CD4-positive, alpha-beta T cell treated with Interleukin-6 at 100 ng/mL for 8 hours (primary cell): ENCODE measurements at places on chromosomes 6 and 20.

DNA sequence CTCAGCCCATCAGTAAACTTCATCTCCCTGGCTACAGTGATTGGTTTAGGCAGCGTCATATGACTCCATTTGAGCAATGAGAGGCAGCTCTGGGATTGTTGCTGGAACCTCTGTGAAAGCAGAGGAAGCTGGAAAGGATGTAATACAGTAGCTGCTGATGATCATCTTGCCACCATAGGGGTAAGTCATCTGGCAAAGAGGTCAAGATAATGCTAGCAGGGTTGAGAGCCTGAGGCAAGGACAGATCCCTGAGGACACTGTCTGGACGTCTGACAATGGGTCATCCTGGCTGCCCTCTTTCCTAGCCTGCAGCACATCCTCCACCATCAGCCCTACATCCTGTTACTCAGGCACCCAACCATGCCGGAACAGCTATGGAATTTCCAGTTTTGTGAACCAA lies 25.5 kb upstream of the FKBP1A start:
- no peak for DNase-seq

- no peak for DNase-seq
Observed at GRCh38 chr6:33965766-33966165, 162.0 kb upstream of the MLN start.

- DNase-seq, result no peak
Observed at GRCh38 chr6:44251576-44252524, 4.9 kb downstream of the HSP90AB1 start.

- DNase-seq, result no peak
Observed at GRCh38 chr6:12028213-12028612, 16.1 kb downstream of the HIVEP1 start.

DNA sequence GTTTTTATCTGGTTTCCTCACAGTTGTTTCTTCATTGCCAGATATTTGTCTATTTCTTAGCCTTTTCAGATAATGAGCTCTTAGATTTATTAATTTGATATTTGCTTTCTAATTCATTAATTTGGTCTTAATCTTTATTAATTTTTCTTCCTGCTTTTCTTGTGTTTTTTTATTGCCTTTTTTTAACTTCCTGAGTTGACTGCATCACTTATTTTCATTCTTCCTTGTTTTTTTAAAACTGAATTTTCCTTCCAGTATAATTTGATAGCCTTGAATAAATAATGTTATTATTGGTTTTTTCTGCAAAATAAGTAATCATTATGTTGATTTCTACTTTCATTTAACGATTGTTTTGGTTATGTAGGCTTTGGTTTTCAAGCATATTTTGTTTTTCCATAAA lies 91.5 kb downstream of the RNF144B start:
- DNase-seq, result no peak

DNA sequence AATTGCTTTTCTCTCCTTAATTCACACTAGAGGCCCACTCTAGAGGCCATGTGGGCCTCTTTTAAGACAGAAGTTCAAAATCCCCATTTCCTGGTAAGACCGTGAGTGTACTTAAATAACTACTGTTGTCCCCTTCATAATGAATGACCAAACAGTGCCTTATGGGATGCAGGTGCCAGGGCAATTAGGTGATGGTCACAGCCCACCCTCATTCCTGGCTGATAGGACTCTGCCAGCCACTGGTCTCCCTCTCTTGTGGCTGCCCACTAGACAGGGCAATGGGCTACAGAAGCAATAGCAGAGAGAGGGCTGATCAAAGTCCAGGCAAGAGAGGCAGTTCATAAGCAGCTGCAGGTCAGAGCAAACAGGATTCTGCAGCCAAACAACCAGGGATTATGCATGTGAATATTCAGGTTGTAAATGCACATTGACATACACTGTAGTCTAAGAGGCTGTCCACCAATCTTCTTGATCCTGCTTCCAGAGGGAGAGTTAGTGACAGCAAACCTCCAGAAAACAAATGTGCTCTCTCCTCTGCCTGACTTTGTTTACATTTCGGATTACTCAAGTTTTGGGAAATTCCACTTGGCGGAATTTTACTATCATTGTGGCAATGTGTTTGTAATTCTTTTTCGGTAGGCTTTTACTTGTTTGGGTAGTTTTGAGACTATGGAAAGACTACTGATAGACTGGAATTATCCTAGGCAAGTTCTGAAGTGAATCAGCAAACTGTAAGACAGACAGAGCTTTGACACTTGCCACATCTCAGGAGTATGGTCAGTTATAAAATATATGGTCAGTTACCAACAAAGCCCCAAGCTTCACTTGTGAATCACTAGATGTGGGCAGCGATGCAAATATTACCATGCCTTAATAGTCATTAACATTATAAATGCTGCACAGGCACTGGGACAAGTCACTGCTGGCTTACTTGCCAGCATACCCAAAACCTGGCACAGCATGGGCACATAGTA lies 12.8 kb downstream of the PTPRK start:
- DNase-seq, result no peak

DNA sequence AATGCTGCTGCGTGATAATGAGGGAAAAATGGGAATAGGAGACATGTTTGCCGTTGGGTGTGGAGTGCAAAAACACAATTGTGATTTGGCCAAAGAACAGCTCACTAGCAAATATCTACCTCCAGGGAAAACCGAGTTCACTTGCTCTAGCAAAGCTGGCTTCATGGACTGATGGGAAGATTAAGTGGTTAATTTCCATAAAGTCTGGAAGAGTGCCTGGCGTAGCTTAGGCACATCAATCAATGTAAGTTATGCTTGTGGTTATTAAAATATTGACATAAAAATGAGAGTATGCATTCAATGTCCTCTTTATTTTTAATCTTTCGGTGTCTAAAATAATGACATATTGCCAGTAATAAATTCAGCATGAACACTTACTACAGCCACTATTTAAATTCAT lies 267.5 kb downstream of the SMOC2 start:
- DNase-seq, result no peak

- no peak for DNase-seq
Observed at GRCh38 chr20:11585752-11586352, 331.8 kb upstream of the BTBD3 start.

GRCh38 chr20:44807051-44807683 lies 3.2 kb downstream of the RIMS4 start:
- no peak for DNase-seq

GRCh38 chr20:62349556-62350097 lies 17.5 kb downstream of the LAMA5 start:
- no peak for DNase-seq

GRCh38 chr20:24317224-24317623 lies 152.2 kb upstream of the SYNDIG1 start:
- DNase-seq, result no peak

DNA sequence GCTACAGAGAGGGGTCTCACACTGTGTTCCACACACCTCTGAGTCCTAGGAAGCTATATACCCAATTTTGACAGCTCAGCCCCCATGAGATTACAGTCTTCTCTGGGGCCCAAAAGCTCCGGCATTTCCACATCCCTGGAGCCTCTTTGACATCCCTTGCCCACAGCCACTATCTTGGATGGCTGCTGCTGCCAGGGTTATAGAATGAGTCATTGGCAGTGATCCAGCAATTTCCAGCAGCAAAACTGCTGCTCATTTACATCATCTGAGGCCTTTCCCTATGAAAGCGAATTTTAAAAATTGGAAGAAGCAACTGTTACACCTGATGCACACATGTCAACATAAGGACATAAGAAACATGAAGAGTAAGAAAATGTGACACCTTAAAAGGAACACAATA lies 590.7 kb downstream of the MEI4 start:
- DNase-seq, result no peak

DNA sequence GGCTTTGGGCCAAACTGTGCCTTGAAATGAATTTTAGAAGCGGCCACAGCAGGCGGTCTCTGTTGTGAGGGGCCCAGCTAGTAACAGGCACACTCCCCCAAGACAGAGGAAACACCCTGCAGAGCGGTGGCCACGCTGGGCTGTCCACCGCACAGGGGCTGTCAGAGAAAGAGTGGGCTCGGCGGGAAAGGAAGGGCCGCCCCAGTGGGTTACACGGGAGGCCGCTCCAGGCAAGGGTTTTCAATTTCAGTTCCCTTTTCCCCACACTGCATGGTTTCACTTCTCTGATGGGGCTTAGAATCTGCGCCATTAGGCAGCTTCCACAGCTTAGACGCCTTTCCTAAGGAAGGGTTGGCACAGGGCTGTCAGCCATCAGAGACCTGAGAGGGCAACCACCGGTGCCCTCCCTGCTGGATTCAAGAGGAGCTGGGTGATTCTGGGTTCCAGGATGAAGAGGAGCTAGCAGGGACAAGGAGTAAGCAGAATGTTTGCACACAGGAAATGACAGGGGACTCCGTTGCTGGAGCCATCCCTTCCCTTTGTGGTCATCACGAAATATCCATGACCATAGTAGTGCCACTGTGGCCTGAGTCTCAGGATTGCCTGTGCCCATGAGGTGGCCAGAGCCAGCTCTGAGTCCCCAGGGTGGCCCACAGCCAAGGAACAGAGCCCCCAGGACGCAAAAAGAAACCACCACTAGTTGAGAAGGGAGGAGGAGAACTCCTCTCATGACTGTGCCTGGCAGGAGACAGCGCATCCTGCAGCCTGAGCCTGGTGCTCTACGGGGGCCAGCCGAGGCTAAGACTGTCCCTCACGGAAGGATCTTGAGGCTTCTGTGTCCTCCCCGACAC lies 282.7 kb downstream of the NRN1 start:
- no peak for DNase-seq

GRCh38 chr6:106185615-106186014 lies 99.5 kb downstream of the PRDM1 start:
- DNase-seq, result no peak

DNA sequence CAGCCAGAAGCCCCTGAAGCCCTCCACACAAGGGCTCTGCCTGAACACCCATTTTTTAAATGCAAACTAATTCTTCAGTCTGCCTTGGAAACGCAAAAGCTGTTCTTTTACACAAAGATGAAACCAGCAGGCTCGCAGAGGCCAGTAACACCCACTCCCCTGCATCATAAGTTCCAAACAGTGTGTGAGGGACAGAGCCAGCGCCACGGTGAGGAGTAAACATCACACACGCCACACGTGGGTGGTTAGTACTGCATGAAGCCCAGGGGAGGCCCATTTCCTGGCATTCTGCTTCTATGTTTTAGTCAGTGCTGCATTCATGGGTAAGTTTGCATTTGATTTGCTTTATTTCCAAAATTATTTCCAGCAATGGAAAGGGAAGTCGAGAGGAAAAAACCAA lies 217.7 kb upstream of the RIN2 start:
- DNase-seq, result no peak

GRCh38 chr6:90849686-90850085 lies 262.8 kb upstream of the MAP3K7 start:
- no peak for DNase-seq

GRCh38 chr20:1687053-1687452 lies 29.5 kb upstream of the SIRPG start:
- no peak for DNase-seq

GRCh38 chr20:9808166-9808565 lies 30.7 kb downstream of the PAK5 start:
- DNase-seq, result no peak

- DNase-seq, result peak; percentile 46
Observed at GRCh38 chr6:138590796-138591709, 91.8 kb upstream of the NHSL1 start.

DNA sequence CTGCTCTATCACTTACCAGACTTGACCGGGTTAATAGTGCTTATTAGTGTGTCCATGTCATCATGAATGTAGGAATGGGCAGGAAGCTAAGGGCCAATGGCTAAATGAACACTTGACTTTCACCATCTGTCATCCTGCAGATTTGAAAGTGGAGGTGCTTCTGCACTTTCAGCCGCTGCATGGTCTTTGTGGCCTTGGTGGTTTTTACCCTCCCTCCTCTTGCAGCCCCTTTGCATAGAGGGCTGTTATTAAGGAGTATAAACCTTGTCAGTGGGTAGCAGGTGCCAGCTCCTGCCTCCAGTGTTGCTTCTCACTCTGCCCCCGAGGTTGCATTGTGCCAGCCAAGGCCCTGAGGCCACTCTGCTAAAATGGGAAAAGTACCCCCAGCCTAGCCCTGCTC lies 122.2 kb upstream of the TNFAIP3 start:
- no peak for DNase-seq

- no peak for DNase-seq
Observed at GRCh38 chr20:58987790-58988564, 6.9 kb downstream of the NELFCD start.

- DNase-seq, result no peak
Observed at GRCh38 chr6:3351829-3352524, 93.2 kb downstream of the PSMG4 start.

GRCh38 chr20:41183391-41183790 lies 46.0 kb downstream of the PLCG1 start:
- DNase-seq, result no peak

GRCh38 chr6:88890860-88891845 lies 72.3 kb downstream of the RNGTT start:
- no peak for DNase-seq

GRCh38 chr20:34680586-34681175 lies 3.8 kb upstream of the PIGU start:
- DNase-seq, result no peak

- DNase-seq, result peak; percentile 90
Observed at GRCh38 chr6:20319520-20320357, 81.9 kb upstream of the E2F3 start.

- no peak for DNase-seq
Observed at GRCh38 chr6:21001736-21002135, 467.5 kb downstream of the CDKAL1 start.
